Endodermal cell (in vitro differentiated cells): ENCODE measurements at places on chromosomes 13 and 19.

DNA sequence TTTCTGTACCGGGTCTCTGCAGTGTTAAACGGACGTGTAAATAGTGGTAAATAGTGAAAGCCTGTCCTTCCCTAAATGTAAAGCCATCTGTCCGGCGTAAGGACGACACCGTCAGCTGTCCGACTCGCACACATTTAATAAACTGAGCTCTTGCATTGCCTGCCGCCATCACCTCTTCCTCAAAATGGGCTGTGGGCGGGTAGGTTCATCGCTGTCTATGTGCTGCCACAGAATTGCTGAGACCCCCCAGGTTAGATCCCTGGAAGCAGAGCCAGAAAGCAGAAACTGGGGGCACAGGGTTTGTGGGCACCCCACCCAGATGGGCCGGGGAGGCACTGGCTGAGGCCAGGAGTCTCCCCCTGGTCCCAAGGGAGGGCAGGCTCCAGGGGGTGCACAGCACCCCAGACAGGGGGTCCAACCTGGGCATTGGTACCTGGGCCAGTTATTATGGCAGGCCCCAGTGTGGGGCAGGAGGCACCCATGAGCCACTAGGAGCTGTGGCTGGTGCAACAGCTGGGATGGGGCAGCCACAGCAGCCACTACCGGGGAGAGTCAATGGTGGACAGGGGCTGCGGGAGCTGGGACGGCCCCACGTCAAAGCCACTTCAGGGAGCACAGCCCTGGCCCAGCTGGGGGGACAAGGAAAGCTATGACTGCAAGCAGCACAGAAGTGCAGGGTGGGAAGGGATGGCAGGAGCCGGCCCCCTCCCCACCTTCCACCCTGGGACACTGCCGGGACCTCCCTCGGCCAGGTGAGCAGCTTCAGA is 5.7 kb downstream of the C19orf25 start:
- DNase-seq: no peak

GRCh38 chr13:26030331-26030730 is 21.5 kb downstream of the SHISA2 start:
- no peak for DNase-seq

DNA sequence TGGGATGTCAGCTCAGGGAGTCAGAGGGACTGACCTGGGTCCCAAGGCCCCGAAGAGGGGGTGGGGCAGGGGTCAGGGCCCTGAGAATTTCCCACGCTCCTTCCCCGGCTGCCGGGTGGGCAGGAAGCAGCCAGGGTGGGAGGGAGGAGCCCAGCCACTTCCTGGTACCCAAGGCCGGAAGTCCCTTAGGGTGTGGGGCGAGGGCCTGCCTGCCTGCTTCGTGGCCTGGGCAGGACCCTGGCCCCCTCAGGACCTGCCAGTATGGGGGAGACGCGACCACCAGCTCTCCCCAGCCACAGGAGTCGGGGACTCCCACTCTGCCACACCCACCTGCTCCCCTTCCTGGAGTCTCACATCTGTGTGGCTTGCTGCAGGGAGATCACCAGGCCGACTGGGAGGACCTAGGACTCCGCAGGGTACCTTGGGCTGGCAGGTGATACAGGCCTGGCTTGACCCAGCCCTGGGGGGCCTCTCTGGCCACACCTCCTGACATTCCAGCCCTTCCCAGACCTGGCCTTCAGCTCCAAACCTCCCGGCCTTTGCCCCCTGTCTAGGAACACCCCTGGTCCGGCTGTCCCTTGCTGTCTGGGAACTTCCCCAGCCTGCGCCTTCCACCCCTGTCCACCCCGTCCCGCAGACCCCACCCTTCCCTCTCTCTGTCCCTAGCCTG is 9.8 kb upstream of the CIRBP start:
- DNase-seq: peak; percentile 92

DNA sequence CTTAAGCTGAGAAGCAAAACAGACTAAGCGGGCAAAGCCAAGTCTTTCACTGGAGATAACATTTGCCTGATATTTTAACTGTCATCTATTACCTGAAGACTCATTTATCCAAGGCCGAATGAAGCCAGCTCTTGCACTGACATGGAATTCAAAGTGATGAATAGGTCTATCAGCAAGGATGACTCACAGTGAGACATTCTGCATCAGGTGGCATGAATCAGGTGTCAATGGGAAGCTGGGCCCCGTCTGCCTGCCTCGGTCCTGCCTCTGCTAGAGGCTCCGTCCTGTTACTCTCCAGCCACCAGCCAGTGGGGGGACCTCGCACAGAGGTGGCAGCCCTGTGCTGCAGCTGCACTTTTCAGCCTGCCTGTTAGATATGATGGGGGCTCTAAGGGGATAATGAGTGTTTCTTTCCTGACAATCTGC is 23.5 kb downstream of the STARD13 start:
- DNase-seq: peak; percentile 89

- no peak for DNase-seq
These were observed 281.6 kb upstream of the OBI1 start for GRCh38 chr13:78940455-78941130.

GRCh38 chr13:99301913-99302636 is 5.1 kb downstream of the GPR183 start:
- no peak for DNase-seq

GRCh38 chr19:44142059-44142433 is 692 bp downstream of the ZNF234 start:
- peak; percentile 48 for DNase-seq

- no peak for DNase-seq
These were observed 25.2 kb upstream of the PDCD5 start for GRCh38 chr19:32555786-32556185.

- DNase-seq: peak; percentile 71
These were observed 595 bp upstream of the GPR183 start for GRCh38 chr13:99307648-99308339.

DNA sequence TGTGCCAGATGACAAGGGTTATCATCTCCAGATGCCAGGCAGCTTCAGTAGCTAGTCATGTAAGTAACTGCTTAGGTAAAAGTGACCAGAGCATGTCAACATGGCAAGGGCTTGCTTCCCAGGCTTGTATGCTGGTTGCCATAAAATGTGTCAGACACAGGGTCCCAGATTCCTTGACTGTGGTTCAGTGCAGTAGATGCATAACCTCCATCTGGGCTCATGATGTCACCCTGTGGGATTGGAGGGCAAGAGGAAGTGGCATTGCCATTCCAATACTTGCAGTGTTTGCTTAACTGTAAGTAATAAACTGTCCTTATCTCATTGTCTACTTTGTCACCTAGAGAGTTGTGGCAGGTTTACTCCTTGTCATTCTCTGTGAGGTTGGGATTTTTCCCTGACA is 226.8 kb downstream of the PCDH17 start:
- DNase-seq: no peak

DNA sequence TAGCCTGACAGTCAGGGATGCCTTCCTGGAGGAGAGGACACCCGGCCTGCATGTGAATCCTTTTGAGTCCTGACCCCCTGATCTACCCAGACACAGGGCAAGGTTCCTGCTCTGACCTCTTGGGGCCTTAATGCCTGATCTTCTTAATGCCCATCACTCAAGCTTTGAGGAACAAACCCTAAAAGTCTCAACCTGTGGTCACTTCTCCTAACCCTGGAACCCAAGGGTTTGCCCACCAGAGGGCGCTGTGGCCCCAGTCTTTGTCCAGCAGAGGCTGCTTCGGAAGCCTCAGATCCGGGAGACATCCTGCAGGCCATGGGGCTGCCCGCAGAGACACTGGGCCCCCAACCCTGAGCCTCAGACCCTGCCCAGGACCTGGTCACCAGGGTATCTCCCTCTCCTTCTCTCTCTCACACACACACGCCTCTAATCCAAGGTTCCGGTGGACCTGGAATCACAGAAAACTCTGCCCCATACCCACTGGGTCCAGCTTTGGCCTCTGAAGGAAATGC is 9.8 kb upstream of the DPF1 start:
- peak; percentile 96 for DNase-seq
